ENCODE measurements at places on chromosomes 11 and 22.

- DNase-seq = peak; percentile 52
These were observed 13.0 kb upstream of the MFNG start for GRCh38 chr22:37499027-37499707.

DNA sequence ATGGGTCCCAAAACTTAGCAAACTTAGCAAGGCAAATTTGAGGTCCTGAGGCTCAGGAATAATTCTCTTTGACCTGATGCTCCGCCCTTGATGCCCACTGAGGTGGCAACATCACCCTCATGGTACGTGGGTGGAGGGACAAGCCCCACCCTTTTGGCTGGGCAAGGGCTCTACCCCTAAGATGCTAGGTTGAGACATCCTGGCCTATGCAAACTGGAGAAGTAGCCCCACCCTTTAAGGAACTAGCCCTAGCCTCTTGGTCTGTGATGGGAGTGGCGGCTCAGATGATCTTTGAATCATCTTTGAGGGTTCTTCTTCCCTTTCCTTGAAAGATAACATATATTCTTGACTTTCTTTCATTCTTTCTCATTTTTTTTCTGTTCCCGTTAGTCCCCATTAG, 32.9 kb downstream of the CABIN1 start:
- DNase-seq = no peak

DNA sequence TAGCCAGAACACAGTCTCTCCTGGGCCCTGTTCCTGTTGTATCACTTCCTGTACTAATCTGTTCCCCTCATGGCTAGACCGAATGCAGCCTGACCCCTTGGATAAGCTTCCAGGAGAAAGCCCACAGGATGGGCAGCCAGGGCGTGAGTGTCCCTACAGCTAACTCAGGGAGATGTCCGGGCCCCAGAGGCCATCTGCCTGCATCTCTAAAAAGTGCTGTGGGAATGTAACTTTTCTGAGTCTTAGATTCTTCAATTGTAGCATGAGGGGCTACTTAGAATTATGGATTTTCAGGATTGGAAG, 7.7 kb upstream of the MALAT1 start:
- no peak for DNase-seq

- DNase-seq = no peak
These were observed 13.0 kb downstream of the SCN3B start for GRCh38 chr11:123641495-123641840.

- no peak for DNase-seq
These were observed 66.3 kb upstream of the PRDM11 start for GRCh38 chr11:45079943-45080719.

DNA sequence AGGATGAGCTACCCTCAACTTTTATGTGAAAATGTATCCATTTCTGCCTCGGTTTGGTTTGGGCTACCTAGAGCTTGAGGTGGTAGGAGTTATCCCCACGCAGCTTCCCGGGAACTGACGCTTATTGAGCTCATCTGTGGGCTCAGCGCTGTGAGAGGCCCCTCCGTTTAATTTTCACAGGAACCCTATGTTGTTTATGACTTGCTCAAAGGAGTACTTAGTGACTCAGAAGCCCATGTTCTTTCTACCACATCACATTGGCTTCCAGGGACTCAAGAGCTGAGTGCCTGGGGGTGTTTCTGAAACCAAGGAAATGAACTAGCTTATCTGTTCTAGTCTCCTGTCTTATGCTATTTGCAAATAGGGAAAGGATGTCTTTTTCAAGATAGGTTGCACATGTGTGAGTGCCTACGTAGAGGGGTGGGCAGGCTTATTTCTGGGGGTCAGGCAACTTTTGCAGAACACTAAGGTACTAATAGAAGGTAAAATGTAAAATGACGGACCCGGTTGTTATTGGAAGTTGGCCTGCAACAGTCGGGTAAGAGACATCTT, 40.5 kb downstream of the MICAL2 start:
- no peak for DNase-seq

- DNase-seq = no peak
These were observed 645 bp downstream of the CDC42BPG start for GRCh38 chr11:64843686-64844329.

GRCh38 chr11:44348114-44348513, 38.2 kb upstream of the ALX4 start:
- DNase-seq = no peak

DNA sequence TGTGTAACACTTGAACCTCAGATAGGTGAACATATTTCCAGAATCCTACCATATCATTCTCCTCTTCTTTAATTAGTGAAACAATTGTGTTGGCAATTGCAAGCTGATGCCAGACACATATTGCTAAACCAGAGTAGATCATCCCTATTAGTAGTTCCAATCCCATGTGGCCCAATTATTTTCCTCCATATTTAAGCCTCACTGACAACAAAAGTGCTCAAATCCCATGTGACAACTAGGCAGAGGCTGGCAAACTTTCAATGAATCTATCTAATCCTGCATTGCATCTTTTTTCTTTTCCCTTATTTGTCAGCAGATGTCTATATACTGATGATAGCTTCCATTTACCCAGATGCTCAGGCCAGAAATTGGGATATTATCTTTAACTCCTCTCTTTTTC, 90.4 kb downstream of the GRIA4 start:
- no peak for DNase-seq

GRCh38 chr11:94877443-94878200, 95.7 kb downstream of the CWC15 start:
- DNase-seq = no peak

- no peak for DNase-seq
These were observed 73.9 kb downstream of the SPON1 start for GRCh38 chr11:14036469-14036868.

DNA sequence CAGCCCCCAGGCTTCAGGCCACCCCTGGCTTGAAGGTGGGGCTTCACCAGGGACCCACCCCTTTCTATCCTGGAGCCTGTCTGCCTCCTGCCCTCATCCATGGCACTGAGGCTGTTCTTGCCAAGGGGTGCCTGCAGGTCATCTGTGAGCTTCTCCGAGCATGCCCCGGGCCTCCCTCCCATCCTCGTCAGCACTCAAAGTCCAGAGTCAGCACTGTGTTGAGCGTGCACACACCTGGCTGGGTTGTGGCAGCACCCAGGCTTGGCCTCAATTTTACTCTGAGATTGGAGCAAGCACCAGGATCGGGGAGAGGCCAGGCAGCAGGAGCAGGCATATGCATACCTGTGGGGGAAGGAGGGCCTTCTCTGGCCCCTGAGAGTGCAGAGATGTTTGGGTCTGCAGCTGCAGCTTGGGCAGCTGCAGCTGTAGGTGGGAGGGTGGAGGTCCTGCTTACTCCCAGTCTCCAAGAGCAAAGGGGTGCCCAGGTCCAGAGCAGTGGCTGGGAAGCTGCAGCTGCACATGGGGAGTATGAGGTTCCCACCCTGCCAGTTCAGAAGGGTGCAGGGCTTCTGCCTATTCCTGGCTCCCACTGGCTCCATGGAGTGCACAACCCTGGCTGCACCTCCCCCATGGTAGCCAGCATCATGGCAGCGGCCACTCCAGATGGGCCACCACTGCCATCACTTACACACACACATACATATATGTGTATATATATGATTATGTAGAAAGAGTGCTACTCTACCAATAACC, 488.7 kb downstream of the JRKL start:
- no peak for DNase-seq

DNA sequence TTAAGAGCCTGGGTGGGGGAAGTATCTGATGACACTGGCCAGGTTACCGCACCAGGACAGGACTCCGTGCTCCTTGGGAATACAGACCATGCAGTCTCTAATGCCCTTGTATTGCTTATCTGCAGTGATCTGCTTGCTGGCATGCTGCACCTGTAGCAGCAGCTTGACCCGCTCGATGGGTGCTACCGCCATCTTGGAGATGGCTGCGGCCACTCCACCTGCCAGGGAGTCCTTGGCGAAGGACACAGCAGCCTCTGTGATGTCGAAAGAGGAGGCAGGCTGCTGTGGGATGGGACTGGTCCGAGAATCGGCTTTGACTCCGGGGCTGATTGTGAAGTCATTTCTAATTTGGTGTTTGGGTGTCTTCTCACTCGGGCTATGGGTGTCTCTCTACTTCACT, 3.1 kb downstream of the WBP2NL start:
- DNase-seq = no peak

DNA sequence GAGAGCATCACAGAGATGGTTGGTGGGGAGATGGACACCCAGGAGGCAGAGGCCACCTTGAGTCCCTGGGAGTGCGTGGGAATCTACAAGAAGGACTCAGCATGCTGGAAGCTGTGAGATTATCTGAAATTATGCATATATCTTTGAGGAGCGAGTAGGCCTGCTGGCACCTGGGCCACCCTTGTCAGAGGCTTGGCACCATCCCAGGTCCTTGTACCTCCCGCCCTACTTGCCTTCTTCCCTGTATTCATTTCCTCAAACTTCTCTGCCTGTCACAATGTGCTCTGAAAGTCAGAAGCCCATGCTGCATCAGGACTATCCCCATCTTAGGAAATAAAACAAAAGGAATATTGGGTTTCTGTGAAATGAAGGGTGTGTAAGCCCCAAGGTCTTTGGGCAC, 133.0 kb upstream of the CSNK2A3 start:
- DNase-seq = no peak

DNA sequence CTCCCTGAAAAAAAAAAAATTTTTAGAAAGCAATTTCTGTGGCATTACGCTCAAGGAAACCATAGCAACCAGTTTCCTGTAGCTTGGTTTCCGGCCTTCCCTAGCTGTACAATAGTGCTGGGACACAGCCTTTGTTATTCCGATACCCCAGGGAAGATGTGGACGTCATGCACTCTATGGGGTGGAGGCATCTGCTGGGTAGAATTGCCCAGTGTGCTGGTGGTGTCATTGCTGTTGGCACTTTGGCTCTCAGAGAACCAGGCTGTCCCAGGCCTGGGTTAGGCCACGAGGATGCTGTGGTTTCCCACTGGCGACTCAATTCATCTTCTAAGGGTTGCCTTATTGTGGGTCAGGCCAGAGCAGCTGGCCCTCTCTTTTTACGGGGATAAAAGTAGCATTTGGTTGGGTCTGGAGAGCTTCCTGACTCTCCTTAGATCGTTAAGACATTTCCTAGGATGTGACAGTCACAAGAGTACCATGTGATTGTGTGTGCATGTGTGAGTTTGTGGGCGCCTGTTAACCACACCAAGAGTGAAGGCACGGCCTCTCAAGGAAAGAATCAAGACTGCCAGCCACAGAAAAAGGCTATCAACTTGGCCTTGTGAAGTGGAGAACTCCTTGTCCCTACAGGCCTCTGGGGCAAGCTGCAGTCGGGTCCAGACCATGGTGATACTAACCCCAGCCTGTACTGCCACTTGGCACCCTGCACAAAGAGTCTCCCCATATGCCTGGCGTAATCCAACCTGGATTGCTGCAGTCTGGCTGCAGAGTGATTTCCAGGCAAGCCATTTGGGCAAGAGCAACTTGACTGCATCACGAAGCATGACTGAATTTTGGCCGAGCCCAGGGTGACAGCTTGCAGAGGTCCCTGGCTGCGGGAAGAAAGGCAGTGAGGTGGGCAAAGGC, 35.9 kb upstream of the NAV2 start:
- no peak for DNase-seq

DNA sequence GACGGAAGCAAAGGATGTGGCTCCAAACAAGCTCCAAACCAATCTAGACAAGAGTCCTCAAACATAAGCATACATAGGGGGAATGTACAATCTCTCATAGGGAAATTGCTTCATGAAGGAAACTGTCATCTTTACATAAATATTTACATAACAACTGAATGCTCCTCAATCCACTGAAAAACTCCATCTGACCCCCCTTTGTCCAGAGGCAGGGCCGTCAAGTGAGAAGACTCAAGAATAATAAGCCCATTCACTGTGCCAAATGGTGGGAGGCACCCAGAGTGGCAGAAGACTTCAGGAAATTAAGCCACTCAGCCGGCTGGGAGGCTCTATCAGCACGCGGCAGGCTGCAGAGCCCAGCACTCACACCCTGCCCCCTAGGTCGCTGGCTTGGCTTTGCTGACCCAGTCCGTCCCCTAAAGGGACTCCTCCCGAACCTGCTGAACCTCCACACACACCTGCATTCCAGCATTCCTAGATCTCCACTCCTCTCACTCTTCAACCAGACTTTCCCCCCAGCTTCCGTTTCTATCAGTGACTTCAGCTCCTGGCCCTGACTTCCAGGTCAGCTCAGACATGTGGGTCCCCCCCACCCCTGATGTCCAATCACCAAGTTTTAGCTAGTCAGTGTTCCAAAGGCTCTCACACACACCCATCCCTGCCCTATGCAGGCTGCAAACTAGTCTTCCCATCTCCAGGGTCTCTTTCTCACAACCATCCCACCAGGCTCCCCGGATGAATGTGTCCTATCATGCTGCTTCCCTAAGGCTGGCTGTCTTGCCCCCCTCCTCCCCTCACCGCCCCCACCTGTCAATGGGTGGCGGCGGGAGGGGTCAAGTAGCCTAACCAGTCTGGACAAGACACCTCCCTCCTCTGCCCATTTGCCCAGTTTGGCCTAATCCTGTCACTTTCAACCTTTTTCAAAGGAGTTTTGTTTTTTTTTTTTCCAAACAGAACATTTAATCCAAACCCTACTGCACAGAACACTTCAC, 11.3 kb downstream of the VPS37C start:
- DNase-seq = peak; percentile 66

GRCh38 chr11:59862252-59862651, 4.0 kb downstream of the TCN1 start:
- no peak for DNase-seq

DNA sequence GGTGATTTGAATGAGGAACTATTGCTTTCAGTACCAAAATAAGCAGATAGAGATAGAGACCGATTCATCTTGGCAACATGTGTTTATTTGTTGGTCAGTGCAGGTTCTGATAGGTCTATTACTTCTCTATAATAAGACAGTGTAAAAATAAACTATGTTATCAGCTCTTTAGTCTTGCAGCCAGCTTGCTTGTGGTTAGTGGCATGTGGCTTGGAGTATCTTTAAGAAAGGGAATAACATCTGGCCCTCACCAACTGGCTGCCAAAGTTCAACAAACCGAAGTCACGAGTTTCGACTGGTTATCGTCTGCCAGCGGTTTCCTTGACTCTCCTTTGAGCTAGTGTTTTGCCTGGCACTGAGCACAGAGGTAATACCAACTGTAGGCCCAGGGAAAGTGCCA, 71.8 kb downstream of the CTTN start:
- DNase-seq = no peak

Measured in eye (tissue), 1 donor.